ENCODE measurements at places on chromosomes 5 and 9. TPM values are rescaled to one million over a fixed set of nuclear protein-coding genes. Genes with fewer than 3 reads are reported as not detected.
A peak's percentile ranks its signal among the peaks of the same experiment; 100 is the strongest.

GRCh38 chr5:169904059-169904458 is 76.2 kb downstream of the INSYN2B start:
- DNase-seq = no peak

DNA sequence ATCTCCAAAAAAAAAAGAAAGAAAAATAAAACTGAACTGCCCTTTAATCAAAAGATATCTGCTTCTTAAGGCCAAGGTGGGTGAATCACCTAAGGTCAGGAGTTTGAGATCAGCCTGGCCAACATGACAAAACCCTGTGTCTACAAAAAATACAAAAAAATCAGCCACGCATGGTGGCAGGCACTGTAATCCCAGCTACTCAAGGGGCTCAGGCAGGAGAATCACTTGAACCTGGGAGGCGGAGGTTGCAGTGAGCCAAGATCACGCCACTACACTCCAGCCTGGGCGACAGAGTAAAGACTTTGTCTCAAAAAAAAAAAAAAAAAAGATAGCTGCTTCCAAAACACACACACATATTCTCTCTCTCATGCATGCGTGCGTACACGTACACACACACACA is 17.8 kb downstream of the SCAI start:
- peak; percentile 59 for DNase-seq

The SLCO6A1 gene
- not detected for polyA plus RNA-seq

- no peak for DNase-seq
These were observed 24.2 kb downstream of the ACSL6 start for GRCh38 chr5:131987251-131987650.

DNA sequence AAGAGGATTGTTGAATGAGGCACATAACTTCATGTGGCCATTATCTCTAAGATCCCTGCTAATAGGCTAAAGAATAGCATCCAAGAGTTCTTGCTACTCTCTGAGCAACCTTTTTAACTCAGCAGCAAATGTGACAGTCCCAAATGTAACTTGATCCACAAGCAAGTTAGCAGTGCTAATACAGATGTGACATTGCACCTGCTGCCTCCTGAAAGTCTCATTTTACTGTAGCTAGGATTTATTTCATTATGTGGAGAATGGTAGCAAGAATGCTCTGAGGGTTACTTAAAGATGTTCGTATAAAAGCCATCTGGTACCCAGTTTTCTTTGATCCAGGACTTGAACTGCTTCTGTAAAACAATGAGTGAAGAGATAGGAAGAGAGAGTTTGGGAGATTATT is 45.8 kb downstream of the CDH10 start:
- DNase-seq = no peak

DNA sequence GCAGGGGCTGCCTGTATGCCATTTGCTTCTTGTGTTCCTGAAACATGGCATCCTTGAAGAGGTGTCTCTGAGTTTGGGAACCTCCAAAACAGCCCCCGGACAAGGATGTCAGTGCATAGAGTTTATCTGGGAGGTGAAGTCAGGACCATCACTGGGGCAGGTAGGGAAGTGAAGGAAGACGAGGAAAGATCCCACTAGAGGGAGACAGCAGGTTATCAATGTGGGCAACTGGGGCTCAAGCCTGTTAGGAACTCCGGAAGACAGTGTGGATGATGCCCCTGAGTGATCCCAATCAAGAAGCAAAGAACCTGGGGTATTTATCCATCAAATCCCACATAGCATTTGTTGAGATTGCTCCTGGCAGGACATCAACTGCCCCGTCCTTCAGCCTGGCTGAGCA is 233.1 kb downstream of the AGTPBP1 start:
- no peak for DNase-seq

GRCh38 chr9:39108145-39108544 is 179.8 kb downstream of the CNTNAP3 start:
- no peak for DNase-seq

DNA sequence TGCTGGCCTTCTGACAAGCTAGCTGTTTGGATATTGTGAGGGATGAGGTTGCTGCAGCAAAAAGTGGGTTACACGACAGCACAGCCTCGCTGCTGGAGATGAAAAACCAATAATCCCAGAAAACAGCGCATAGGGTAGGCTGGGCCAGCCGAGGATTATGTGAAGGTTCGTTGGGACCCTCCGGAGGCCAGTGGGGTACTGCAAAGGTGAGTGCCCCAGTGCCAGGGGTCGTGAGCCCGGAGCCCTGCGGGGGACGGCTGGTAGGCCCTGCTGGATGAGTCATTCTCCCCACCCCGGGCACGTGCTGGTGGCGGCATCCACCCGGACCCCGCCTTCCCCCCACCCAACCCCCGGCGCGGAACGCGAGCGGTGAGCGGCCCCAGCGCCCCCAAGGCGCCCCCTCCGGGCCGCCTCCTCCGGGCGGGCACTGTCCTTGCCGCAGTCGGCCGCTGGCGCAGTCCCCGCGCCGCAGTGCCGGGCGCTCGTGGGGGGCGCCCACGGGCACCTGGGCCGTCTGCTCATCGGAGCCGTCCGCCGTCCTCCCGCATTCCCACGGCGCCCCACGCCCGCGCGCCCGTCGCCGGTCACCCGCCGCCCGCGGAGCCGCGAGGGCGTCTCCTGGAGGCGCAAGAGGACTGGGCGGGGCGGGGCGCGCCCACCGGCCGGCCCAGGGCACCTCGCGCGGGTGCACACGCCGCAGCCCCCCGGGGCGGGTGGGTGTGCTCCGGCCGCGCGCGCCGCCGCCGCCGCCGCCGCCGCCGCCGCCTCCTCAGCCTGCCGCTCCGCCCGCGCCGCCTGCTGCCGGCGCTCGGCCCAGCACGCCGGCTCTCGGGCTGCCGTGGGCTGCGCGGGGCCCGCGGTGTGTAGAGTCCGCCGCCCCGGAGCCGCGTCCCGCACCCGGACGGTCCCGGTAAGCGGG is at the start of gene PHF24:
TSS of gene PHF24 (plus strand) at position 794 of the 919 bp plus-strand sequence. CDS start 13,014 bp downstream, outside the sequence.
- DNase-seq = peak; percentile 22

DNA sequence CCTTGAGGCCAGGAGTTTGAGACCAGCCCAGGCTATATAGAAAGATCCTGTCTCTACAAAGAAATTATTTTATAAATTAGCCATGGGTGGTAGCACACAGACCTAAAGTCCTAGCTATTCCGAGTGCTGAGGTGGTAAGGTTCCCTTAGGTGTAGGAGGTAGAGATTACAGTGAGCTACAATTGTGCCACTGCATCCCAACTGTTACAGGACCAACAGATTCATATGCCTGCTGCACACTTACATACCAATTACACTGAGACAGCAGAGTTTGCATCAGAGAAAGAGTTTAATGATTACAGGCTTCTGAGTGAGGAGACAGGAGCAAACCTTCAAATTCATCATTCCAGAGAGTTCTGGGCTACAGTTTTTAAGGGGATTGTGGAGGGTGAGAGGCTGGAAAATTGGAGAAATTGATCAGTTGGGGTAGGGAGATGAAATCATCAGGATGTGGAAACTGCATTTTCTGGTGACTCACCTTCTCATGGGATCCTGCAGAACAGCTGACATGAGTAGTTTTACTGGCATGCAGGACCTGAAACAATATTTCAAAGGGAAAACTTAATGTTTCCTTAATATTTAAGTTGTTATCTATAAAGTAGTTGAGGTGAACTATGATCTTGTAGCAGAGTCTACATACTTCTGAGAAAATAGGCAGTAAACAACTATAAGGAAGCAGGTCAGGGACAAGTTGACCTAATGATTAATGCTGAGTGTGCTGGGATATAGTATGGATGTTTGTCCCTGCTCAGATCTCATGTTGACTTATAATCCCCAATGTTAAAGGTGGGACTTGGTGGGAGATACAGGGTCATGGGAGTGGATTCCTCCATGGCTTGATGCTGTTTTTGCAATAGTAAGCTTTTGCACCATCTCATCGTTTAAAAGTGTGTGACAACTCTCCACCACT is 54.7 kb downstream of the ANXA2R start:
- DNase-seq = no peak

The SPATA9 gene
- polyA plus RNA-seq = not detected

The NADK2 gene
- polyA plus RNA-seq = 13.5 TPM

The CSNK1A1 gene
- 234 TPM for polyA plus RNA-seq

The LRRC70 gene
- 4.3 TPM for polyA plus RNA-seq

GRCh38 chr5:137206030-137206715 is 293.0 kb downstream of the SPOCK1 start:
- DNase-seq = no peak

GRCh38 chr5:42900734-42901133 is 89.0 kb upstream of the SELENOP start:
- no peak for DNase-seq

GRCh38 chr5:174794931-174795672 is 70.7 kb downstream of the MSX2 start:
- DNase-seq = no peak

GRCh38 chr9:117622347-117622746 is 81.9 kb upstream of the TLR4 start:
- no peak for DNase-seq

GRCh38 chr9:113465599-113466140 is 2.1 kb downstream of the RGS3 start:
- DNase-seq = no peak

- DNase-seq = no peak
These were observed 29.8 kb downstream of the NR4A3 start for GRCh38 chr9:99851500-99851822.

DNA sequence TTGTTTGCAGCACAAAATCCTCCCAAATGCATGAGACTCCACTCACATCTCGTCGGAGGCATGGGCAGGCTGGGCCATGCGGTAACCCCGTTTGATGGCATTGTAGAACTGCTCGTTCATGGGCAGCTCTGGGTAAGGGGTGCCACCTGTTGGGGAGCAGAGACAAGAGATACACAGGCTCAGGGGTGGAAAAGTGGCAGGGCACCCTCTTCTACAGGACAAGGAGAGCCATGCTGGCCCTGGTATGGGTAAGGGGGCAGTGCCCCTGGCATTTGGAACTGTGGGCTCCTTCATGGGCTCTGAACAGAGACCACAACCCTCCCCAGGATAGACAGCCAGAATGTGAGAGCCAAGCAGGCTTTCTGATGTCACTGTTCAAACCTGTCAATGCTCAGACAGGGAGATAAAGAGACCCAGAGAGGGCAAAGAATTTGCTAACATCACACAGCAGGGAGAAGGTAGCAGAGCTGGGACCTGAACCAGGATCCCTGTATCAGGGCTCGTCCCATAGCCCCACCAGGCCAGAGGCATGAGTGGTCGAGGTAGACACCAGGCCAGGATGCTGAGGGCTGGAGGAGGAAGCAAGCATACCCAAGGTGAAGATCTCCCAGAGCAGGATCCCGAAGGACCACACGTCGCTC is 33.2 kb upstream of the CSF1R start:
- peak; percentile 22 for DNase-seq

The LRRC19 gene
- polyA plus RNA-seq = not detected

DNA sequence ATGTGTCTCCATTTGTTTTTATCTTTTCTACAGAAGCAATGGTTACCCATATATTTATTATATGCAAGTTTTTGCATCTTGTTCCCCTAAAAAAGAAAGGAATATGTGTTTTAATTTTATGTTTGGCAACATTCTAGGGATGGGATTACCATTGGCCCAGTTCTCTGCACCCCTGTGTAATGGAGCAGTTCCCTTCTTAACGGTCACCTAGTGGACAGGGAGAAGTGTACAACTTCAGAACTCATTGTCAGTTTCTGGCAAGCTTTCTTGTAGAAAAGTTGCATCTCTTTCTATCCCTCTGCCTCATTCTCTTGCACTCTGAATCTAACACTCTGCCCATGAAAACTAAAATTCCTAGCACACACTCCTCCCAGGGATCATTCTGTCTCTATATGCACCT is 78.2 kb downstream of the DOCK8 start:
- DNase-seq = no peak

DNA sequence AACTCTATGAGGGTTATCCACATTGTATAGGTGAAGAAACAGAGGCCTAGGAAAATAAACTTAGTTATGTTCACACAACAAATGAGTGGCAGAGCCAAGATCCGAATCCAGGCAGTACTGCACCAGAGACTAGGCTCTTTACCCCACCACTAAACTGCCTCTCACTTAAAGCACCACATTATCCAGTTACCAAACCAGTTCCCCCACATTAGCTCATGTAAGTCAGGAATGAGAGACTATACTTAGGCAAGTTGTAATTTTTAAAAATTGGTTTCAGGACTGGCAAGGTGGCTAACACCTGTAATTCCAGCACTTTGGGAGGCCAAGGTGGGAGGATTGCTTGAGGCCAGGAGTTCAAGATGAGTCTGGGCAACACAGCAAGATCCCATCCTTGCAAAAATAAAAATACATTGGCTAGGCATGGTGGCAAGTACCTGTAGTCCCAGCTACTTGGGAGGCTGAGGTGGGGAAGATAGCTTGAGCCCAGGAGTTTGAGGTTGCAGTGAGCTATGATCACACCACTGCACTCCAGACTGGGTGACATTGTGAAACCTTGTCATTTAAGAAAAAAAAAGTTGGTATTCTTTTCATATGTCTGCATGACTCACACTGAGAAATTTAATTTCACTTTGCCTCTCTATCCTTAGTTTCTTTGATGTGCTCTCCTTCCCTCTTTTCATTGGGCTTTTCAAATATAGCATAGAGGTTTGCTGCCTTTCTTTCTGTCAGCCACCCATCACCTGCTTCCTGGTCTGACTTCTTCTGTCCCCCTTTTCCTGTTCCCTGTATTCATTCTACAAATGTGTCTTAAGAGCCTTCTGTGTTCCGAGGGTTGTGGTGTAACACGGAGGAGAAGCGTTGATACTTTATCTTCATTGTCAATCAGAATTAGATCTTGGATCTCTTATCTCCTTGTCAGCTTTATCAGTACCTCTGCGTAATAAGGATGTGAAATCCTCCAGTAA is 64.7 kb downstream of the ERMP1 start:
- no peak for DNase-seq

- no peak for DNase-seq
These were observed 257.8 kb upstream of the VLDLR start for GRCh38 chr9:2363781-2364180.

DNA sequence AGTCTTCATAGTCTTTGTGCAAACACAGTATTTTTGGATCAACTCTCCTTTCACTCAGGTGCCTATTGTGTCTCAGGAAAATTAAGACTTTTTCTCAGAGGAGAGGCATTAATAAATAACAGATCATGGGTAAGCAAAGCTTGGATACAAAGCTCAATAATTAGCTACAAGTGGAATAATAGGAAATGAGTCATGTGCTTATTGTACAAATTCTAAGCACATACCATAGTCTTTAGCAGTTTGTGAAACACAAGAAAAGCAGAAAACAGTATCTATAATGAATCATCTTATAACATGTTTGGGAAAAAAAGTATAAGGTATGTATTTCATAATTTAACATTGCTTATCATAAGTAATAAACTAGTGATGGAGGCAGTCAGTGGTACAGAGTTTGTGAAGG is 477.0 kb downstream of the CDH10 start:
- no peak for DNase-seq

The CARTPT gene
- polyA plus RNA-seq = 317 TPM

All from adrenal gland (tissue), 19 donors.